ENCODE measurements at places on chromosomes 5 and 9. TPM values are rescaled to one million over a fixed set of nuclear protein-coding genes. Genes with fewer than 3 reads are reported as not detected.

The CFAP77 gene
- not detected for total RNA-seq

The DAB2IP gene
- total RNA-seq, result 86.1 TPM

The SH3TC2 gene
- 0.64 TPM for total RNA-seq

The TOPORS gene
- 13.2 TPM for total RNA-seq

The RXRA gene
- 129 TPM for total RNA-seq

The PRUNE2 gene
- 13.9 TPM for total RNA-seq

The IFNA5 gene
- not detected for total RNA-seq

The SAXO1 gene
- not detected for total RNA-seq

The PCDHAC1 gene
- 0.61 TPM for total RNA-seq

The F2R gene
- 4.9 TPM for total RNA-seq

The SPINK7 gene
- not detected for total RNA-seq

The COL23A1 gene
- total RNA-seq, result 0.55 TPM

The MFAP3 gene
- 34.0 TPM for total RNA-seq

The ATG12 gene
- total RNA-seq, result 48.8 TPM

The CNTNAP3 gene
- total RNA-seq, result 7.9 TPM

The FGFR4 gene
- 0.42 TPM for total RNA-seq

The LVRN gene
- total RNA-seq, result 15.9 TPM

The RANBP3L gene
- not detected for total RNA-seq

The GFRA3 gene
- not detected for total RNA-seq

The ANKS6 gene
- 18.1 TPM for total RNA-seq

The SEMA6A gene
- 24.0 TPM for total RNA-seq

The KIF4B gene
- not detected for total RNA-seq

The PRLR gene
- 2.4 TPM for total RNA-seq

The S100Z gene
- total RNA-seq, result 0.90 TPM

The DND1 gene
- 1.00 TPM for total RNA-seq

The EIF4E1B gene
- total RNA-seq, result not detected

The SAPCD2 gene
- total RNA-seq, result 0.42 TPM

The EGFLAM gene
- total RNA-seq, result 132 TPM

The PFN3 gene
- total RNA-seq, result not detected

The HSPB3 gene
- total RNA-seq, result not detected

The ABCA2 gene
- total RNA-seq, result 47.2 TPM

The CDKN2B-AS1 gene
- 0.64 TPM for total RNA-seq

The SOHLH1 gene
- total RNA-seq, result not detected

The ALDH1A1 gene
- total RNA-seq, result 136 TPM

The HACD4 gene
- total RNA-seq, result 2.2 TPM

The PCDHA8 gene
- 0.19 TPM for total RNA-seq

The GTF3C4 gene
- total RNA-seq, result 9.5 TPM

The ABHD17B gene
- 14.3 TPM for total RNA-seq

The GPR21 gene
- 2.0 TPM for total RNA-seq

The SPEF2 gene
- total RNA-seq, result 2.3 TPM

The COL5A1 gene
- 84.7 TPM for total RNA-seq

The ECSCR gene
- total RNA-seq, result 26.7 TPM

The GARIN3 gene
- total RNA-seq, result not detected

The PIP5KL1 gene
- 2.2 TPM for total RNA-seq

The ADAMTSL1 gene
- total RNA-seq, result 3.4 TPM

The LRRC19 gene
- total RNA-seq, result not detected

The PCDHB7 gene
- total RNA-seq, result 1.6 TPM

The NME5 gene
- total RNA-seq, result 0.71 TPM

The ANKRD18B gene
- total RNA-seq, result not detected

Measured in mesenteric fat pad (tissue), 1 donor.